ENCODE measurements at places on chromosomes 6 and 20.

DNA sequence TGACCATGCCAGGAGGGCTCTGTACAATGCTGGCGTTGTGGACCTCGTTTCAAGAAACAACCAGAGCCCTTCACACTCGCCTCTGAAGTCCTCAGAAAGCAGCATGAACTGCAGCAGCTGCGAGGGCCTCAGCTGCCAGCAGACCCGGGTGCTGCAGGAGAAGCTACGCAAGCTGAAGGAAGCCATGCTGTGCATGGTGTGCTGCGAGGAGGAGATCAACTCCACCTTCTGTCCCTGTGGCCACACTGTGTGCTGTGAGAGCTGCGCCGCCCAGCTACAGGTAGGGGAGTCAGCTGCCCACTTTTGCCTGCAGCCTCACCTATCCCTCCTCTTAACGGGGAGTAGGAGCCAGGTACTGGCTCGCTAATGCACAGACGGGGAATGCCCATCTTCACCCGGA lies 16.2 kb downstream of the MYLIP start:
- no peak for DNase-seq

DNA sequence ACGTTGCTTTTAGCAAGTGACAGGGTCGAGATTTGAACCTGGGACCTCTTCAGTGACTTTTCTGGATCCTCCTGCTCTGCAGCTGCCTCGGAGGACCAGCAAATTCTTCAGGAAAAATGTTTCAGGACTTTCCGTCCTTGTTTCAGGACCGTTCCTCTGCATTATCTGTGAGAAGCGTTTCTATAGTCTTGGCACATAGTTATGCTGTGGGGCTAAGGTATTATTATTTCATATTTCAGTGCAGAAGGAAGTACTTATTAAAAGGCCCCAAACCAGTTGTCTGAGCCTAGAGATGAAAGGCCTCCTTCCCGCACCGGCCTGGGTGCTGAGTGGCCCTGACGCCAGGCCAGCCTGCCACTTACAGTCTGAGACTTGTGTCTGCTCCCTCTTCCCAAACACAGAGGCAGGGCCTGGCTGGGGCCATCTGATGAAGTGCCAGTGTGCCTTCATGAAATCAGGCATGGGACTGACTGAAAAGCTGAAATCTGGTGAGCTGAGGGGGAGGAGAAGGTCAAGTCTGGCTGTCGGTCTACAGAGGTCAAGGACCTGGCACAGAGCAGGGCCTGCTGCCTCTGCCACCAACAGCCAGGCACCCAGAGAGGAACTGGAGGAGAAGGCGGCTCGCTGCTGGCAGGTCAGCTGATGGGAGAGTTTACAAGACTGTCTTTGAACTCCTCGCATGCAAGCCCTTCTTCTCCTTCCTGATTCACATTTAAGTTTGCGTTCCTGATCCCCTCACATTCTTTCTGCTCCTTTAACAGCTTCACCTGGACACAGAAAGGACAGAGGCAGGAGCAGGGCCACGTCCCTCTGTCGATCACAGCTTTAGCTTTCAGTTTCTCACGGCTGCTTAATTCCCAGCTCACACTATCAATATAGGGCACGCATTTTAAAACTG lies 8.9 kb upstream of the QKI start:
- no peak for DNase-seq

GRCh38 chr6:22322103-22323030 lies 25.5 kb upstream of the PRL start:
- no peak for DNase-seq

- DNase-seq = no peak
These were observed 687.7 kb upstream of the POU3F2 start for GRCh38 chr6:98146656-98147055.

GRCh38 chr6:105058316-105058715 lies 101.4 kb downstream of the LIN28B start:
- DNase-seq = no peak

DNA sequence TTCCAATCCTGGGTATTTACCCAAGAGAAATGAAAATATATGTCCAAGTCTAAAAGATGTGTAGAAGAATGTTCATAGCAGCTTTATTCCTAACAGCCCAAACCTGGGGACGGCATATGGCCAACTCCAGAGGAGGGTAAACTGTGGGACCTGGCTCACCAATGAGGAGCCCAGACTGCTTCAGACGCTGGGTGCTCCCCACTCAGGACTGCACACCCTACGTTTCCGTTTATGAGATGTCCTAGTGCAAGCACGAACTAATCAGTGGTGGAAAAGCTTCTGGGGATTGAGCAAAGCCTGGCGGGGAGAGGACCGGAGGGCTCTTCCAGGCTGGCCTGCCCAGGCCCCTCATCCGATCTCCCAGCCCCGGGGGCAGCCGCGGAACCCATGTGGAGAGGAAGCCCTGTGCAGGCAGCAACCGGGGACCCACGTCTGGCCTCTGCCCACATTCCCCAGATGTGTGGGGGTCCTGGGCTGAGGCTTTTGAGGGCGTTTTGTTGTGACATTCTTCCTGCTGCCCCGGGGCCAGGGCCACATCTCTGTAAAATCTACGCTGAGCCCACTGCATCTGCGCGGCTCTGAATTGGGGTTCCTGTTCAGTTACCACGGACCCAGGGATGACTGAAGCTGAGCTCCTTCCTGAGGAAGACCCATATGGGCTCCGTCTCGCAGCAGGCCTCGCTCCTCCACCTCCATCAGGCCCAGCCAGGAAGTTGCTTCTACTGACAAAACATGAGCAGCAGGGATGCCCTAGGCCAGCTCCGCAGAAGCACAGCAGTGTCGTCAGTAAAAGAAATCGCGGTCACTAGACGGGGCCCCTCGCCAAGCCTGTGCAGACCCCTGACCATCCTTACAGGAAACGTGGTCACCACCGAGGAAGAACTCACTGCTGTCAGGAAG lies 188.0 kb downstream of the DLL1 start:
- no peak for DNase-seq

DNA sequence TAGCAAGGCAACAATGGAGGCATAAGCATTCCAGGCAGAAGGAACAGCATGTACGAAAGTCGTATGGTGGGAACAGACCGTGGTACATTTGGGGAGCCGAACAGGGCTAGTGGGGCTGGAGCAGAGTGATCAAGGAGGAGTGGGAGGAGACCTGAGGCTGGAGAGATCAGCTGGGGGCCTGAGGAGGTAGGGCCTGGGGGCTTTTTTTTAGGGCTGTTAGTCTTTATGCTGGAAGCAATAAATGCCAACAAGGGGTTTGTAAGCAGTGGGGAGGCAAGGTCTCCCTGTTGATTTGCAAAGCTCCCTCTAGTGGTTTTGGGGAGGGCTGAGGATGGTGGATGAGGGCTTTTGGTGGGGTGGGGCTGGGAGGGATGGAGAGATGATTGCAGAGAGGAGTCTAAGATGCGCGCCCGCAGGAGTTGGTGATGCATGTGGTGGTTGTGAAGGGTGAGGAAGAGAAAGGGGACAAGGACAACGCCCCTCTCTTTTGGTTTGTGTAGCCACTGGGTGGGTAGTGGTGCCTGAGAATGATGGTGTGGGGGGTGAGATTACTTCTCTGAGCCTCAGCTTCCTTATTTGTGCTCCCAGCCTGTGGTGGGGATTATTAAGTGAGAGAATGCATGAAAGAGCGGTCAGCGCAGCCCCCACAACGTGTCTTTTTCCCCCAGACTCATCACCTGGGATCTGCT lies 74.1 kb upstream of the TOX2 start:
- peak; percentile 12 for DNase-seq

DNA sequence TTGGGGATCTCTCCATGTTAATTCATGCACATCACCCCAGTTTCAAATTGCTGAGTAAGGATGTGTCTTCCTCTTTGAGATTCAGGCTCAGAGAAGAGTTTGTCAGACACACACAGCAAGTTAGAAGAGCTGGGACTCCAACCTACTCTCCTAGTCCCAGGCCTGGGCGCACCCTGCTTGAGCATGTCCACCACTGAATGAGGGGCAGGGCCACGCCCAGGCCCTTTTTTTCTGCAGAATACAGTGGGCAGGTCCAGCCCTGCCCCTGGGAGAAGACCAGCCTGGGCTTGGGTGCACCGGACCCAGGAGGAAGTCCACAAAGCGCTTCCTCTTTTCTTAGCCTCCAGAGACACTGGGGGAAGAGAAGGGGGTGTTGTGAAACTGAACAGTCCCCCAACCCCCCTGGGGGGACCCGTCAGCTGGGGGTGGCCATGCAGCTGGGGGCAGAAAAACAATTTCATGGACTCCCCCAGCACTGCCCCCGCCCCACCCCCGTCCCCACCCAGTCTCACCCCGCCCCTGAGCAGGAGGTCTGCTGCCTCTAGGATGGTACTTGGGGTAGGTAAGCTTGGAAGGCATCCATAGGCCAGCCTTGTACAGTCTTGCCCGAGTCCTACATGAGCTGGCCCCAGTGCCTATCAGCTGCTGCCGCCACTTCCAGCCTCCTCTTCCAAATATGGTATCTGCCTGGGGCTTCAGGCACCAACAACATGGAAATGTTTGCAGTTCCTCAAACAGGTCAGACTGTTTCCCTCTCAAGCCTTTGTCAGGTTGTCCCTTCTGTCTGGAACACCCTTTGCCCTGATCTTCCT lies 11.7 kb upstream of the HCK start:
- no peak for DNase-seq
